Bronchus fibroblast of lung (primary cell): ENCODE measurements at places on chromosomes 1 and 21. TPM values are rescaled to one million over a fixed set of nuclear protein-coding genes. Genes with fewer than 3 reads are reported as not detected.

TMEM81 gene
- total RNA-seq, result 0.67 and 1.0 TPM in 2 replicates

KIF2C gene
- total RNA-seq, result 64.9 and 71.5 TPM in 2 replicates

ESPN gene
- total RNA-seq, result under 0.01 TPM in 1 of 2 replicates, not detected in the other

RNU1-3 gene
- under 0.01 TPM in 1 of 2 replicates, not detected in the other for total RNA-seq

MACO1 gene
- total RNA-seq, result 7.9 and 8.9 TPM in 2 replicates

NT5C1A gene
- not detected in 2 replicates for total RNA-seq

RGS1 gene
- total RNA-seq, result not detected in 2 replicates

OR2T35 gene
- total RNA-seq, result not detected in 2 replicates

ZBTB37 gene
- total RNA-seq, result 1.2 and 1.8 TPM in 2 replicates

FALEC gene
- not detected in 2 replicates for total RNA-seq

OLFML3 gene
- 48.1 and 48.5 TPM in 2 replicates for total RNA-seq

CELA2B gene
- not detected in 2 replicates for total RNA-seq

TSSK3 gene
- total RNA-seq, result under 0.01 TPM in 1 of 2 replicates, not detected in the other

CYP4A22 gene
- total RNA-seq, result not detected in 2 replicates

LDLRAD2 gene
- under 0.01 TPM in 2 replicates for total RNA-seq

SELE gene
- total RNA-seq, result not detected in 2 replicates

MIXL1 gene
- not detected in 2 replicates for total RNA-seq

FNBP1L gene
- 8.0 and 10.4 TPM in 2 replicates for total RNA-seq

COL9A2 gene
- total RNA-seq, result 4.9 and 5.6 TPM in 2 replicates

CADM3 gene
- total RNA-seq, result under 0.01 and 0.34 TPM in 2 replicates

C1QC gene
- not detected in 2 replicates for total RNA-seq

OR2G6 gene
- not detected in 2 replicates for total RNA-seq

KCNH1 gene
- total RNA-seq, result not detected in 2 replicates
